ENCODE measurements at places on chromosomes 5 and 9.

DNA sequence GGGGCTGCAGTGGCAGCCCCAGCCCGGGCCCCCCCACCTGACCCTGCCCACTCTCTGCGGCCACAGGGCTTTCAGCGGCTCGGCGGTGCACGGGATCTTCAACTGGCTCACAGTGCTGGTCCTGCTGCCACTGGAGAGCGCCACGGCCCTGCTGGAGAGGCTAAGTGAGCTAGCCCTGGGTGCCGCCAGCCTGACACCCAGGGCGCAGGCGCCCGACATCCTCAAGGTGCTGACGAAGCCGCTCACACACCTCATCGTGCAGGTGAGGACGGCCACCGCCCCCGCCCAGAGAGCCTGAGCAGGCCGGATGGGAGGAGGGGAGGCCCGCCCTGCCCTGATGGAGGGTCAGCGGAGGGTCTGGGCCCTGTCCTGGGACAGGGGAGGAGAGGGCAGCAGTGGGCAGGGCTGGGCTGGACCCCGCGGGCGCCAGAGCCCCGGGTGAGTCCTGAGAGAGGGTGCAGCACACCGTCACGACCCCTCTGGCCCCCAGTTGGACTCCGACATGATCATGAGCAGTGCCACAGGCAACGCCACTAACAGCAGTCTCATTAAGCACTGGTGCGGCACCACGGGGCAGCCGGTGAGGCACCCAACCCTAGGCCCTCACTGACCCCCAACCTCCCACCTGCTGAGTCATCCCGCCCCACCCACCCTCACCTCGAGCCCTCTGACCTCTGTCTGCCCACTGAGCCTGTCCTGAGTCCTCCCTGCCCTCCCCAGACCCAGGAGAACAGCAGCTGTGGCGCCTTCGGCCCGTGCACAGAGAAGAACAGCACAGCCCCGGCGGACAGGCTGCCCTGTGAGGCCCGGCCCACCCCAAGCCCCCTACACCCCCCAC lies 2.7 kb downstream of the SLC34A3 start:
- no peak for DNase-seq

DNA sequence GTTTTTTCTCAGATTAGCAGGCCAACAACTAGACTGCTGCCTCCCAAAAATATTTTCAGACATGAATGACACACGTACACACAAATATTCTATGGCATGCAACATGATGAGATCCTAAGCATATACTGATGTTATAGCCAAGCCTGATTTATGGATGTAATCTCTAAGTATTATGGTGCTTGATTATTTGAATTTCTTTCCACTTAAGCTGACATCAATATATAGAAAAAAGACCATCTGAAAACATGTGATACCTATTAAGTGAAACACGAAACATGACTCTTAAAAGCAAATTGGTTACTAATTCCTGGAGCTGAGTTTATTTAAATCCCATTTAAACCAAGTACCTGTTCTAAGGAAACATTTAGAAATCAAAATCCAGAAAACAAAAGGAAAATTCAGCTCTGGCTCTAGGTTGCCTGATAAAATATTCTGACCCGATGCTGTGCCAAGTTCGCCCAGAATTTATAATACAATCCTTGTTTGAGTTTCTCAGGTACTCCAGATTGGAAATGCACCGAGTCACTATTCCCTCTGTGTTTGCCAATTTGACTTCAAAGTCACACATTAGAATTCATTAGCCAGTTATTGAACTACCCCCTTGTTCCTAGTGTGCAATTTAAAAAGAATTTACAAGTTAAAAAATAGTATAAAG lies 548.6 kb downstream of the CSNK1G3 start:
- no peak for DNase-seq

- DNase-seq = no peak
These were observed 1.4 kb downstream of the PHF24 start for GRCh38 chr9:34959461-34959860.

DNA sequence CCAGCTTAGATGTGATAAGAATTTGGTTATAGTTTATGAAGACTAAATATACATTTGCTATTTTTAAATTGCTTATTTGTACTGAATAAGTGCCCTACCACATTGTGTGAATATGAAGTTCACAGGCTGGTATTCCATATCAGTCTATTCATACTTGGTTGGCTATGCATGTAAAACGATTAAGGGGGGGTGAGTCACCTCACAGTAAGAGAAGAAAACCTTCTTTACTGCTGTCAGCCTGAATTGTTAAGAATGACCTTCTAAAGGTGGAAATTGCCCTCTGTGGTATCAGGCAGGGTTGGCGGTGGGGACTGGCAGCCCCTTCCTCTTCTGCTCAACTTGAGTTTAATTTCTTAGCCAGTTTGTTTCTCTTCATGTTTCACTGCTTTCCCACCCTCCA lies 127.0 kb upstream of the RPS23 start:
- DNase-seq = no peak

- DNase-seq = no peak
These were observed 48.8 kb downstream of the MVB12B start for GRCh38 chr9:126375386-126375785.

DNA sequence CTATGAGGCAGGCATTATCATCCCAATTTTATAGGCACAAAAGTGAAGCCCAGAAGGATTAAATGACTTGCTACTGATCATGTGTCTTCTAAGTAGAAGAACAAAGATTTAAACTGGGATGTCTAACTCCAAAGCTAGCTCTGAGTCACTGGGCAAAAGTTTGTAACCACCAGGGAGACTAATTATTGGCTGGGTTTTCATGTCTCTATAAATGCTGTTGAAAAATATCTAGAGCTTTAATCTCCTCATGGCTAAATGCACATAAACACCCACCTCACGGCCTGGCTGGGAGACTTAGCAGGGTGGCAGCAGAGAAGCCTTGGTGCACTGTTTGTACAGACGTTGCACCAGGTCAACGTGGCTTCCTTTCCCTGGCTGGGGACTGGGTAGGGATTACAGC lies 144.6 kb downstream of the MELK start:
- DNase-seq = no peak
